Uterus (tissue), 4 donors: ENCODE measurements at places on chromosomes 16 and 17.
A peak's percentile ranks its signal among the peaks of the same experiment; 100 is the strongest.

DNA sequence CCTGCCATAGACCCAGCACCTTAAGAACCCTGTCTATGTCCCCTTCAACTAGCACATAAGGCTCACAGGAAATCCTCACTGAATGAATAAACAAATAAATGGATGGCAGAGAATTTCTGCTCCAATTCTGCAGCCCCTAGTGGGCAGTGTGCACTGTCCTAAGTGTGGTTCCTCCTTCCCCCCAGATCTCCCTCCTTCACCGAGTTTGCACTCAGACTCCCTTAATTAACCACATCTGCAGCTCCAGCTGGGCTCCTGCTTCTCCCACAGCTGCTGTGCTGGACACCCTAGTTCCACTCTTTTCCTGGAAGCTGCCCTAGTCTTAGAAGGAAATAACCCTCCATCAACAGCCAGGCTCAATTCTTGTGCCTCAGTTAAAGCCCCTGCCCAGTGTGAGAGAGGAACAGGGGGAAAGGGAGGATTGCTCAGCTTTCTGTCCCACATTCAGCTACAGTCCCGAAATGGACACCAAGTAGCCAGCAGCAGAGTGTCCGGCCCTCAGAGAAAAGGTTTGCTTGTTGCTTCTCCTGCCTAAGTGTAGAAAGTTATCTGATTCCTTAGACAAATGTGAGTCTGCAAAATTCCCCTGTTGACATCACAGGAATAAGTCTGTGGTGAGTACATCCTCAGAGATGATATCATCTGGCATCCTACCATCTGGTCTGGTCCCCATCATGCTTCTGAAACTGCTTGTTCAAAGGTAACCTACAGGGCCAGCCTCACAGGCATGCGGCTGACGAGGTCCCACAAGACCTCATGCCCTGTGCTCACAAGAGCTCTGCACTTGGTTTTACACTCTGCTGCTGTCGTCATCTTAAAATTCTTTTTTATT, 12.3 kb downstream of the LRRC3C start:
- peak; percentile 81 for DNase-seq

GRCh38 chr16:86075488-86075785, 176.5 kb downstream of the IRF8 start:
- no peak for DNase-seq

DNA sequence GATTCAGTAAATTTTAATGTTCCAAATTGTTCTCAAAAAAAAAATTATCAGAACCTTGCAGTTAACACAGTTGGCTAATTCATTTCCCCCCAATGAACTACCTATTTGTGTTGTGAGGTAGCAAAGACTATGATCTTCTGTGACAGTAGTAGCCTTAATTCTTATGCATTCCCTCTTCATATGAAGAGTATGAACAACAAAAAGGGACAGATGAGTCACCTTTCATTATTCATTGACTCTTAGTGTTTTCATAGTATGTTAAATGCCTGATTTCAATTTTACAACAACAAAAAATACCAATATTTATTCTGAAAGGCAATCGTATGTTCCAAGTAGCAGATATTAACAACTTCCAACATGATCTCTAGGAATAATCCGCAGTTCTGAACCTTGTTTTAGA, 3.6 kb upstream of the SLFN11 start:
- no peak for DNase-seq

- DNase-seq, result no peak
Observed at GRCh38 chr16:54488729-54489128, 202.1 kb upstream of the IRX3 start.

DNA sequence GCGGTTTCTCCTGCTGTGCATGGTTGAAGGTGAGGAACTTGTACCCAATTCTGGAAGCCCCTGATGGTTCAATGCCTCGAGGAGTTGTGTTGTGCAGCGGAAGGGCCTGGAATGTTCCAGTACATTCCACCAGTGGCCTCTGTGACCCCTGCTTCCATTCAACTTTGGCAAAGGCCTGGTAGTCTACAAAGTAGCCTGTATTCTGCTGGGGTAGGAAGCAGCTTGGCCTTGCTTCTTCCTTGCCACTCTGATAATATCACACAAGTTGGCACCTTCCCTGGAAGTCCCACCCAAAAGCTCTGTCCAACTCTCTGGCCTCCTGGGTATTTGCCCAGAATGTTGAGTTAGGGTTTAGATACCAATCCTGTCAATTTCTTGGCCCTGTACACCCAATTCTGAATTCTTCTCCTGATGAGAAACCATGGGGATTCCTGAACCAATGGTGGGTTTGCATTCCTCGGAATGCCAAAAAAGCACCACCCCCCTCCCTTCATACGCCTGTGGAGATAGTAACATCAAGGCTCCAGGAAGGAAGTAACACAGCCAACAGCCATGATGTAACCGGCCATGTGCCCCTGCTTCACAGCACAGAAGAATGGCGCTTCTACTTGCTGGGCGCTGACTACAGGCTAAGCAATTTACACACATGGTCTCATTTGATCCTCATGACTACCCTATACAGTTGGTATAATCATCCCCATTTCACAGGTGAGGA, 11.8 kb upstream of the FAM117A start:
- no peak for DNase-seq

DNA sequence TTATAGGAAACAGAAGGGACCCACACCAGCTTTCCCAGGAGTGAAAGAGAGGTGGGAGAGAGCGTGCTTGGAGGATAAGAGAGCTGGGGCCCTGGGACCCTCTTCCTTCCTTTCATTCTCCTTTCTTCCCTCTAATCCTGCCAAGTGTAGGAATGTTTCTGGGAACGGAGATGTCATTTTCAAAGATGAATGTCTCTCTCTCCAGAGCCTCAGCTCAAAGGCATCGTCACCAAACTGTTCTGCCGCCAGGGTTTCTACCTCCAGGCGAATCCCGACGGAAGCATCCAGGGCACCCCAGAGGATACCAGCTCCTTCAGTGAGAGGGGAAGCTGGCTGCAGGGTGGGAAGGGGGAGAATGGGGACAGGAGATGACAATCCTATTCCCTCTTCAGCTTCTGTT, 2.0 kb downstream of the FGF11 start:
- DNase-seq, result no peak

GRCh38 chr17:81582749-81583148, 30.6 kb upstream of the FAAP100 start:
- DNase-seq, result no peak

- no peak for DNase-seq
Observed at GRCh38 chr17:45088741-45089140, 27.6 kb downstream of the NMT1 start.

DNA sequence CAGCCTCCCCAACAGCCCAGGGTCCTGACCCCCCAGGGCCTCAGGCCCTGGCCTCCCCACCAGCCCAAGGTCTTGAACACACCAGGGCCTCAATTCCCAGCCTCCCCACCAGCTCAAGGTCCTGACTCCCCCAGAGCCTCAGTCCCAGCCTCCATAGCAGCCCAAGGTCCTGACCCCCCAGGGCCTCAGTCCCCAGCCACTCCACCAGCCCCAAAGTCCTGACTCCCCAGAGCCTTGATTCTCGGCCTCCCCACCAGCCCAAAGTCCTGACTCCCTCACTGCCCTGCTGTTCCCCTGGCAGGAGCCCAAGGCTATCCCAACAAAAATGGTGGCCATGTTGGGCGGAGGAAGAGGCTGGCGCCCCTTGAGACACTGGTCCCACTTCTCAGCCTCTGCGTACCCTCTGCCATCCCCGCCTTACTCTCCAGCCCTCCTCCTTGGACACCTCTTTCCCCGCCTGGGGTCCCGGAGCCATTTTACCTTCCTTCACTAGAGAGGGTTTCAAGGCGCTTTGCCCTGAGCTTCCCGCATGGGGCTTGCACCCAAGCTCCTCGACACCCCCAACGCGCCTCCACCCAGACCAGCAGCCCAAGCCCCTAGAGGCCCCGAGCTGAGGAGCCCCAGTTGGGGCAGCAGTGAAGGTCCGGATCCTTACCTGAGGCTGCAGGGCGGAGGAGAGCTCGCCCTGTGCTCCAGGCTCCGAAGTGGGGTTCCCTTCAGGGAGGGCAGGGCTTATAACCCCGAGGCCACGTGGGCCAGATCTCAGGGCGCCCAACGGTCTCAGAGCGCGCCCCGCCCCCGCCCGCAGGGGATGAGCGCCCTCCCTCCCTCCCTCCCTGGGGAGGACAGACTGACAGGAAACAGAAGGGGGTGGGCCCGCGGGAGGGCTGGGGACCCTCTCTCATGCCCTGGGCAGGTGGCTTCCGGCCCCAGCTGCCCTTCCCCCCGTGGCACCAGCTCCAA, 3.5 kb upstream of the TSPOAP1 start:
- DNase-seq, result peak; percentile 32

- DNase-seq, result no peak
Observed at GRCh38 chr16:84526794-84527531, 22.5 kb upstream of the MEAK7 start.

- DNase-seq, result no peak
Observed at GRCh38 chr16:56912746-56913708, 18.9 kb upstream of the HERPUD1 start.

DNA sequence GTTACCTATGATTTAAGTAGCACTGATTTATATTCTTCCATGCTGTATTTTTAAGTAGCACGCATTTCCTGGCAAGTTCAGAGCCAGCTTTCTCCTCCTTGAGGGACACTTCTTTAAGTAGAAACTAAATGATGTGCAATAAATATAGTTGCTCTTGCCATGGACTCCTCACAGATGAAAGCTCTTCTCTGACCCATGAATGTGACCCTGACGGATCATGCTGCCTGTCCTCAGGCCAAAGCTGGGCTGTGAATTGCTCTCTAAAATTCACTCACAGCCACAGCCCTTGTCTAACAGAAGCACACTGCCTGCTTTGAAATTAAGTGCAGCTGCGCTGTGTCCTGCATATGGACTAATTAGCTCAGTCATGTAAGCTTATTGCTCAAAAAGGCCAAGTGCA, 438.8 kb downstream of the PMP22 start:
- no peak for DNase-seq

GRCh38 chr17:40454613-40454995, 11.4 kb downstream of the IGFBP4 start:
- no peak for DNase-seq

DNA sequence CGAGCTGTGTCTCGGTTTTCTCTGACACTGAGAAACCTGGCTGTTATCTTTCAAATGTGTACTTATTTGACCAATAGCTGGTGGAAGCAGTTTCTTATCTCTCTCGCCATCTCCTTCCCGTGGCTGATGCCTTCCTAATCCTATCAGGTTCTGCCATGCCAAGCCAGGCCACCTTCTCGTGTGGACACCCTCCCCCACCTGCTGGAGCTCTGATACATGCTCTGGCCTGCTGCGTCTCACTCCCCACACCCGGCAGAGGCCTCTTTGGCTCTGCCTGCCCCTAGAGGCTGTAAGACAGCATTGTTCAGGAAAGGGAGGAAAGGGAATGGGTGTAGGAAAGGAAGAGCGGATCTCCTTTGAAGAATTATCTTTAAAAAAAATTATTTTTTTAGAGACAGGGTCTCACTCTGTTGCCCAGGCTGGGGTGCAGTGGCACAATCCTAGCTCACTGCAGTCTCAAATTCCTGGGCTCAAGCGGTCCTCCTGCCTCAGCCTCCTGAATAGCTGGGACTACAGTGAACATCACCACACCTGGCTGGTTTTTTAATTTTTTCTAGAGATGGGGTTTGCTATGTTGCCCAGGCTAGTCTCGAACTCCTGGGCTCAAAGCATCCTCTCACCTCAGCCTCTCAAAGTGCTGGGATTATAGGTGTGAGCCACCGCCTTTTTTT, 7.5 kb upstream of the ARMC5 start:
- DNase-seq, result no peak

DNA sequence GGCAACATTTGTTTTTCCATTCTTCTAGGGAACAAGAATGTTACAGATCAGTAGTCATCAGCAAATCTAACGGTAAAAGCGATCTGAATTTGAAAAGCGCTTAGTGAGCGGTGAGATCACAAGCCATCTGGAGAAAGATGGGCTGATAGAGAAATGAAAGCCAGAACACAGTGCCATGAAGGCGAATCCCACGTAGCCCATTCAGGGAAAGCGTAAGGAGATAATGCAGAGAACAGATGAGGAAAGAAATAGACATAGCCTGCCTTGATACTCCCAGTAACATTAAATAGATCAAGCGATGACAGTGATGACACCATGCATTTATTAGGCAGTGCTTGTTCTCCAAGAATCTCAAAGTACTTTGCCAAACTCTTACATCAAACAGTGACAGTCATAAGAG, 183.1 kb upstream of the PSMD7 start:
- no peak for DNase-seq

DNA sequence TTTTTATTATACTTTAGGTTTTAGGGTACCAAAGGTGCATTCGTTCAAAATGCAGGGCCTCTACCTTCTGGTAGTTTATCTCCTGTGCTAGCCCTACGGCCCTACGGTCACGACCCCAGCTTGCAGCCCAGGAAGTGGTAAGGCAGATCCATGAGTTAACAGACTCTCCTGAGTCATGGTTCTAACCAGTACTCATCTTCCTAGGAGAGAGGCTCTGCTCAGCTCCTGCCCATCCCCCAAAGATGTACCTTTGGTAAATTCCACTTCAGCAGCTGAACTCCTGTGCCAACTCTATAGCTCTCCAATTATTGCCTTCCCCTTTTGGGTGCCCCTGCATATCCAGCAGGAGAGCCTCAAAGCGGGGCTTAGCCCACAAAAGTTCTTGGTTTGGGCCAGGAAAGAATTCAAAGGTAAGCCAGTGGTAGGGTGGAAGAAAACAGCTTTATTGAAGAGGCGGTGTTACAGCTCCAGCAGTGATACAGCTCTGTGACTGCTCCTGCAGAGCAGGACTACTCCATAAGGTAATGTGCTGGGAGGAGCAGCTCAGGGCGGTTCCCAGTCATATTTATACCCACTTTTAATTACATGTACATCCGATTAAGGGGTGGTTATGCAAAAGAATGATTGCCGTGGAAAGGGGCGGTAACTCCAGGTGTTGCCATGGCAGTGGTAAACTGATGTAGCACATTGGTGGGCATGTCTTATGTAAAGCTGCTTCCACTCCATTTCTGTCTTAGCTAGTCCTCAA, 241.4 kb downstream of the PMP22 start:
- no peak for DNase-seq
